ENCODE measurements at places on chromosomes 12 and 14.

- no peak for DNase-seq
Observed at GRCh38 chr12:123469978-123470377, 12.0 kb downstream of the SNRNP35 start.

- no peak for DNase-seq
Observed at GRCh38 chr12:1117371-1117770, 126.3 kb downstream of the ERC1 start.

- no peak for DNase-seq
Observed at GRCh38 chr14:21038441-21039422, 3.4 kb upstream of the RNASE7 start.

GRCh38 chr12:15033641-15034040 lies 60.8 kb downstream of the PDE6H start:
- DNase-seq: no peak

GRCh38 chr12:64085996-64086395 lies 136.1 kb downstream of the KICS2 start:
- DNase-seq: no peak

- no peak for DNase-seq
Observed at GRCh38 chr12:55933799-55934742, 3.1 kb downstream of the DGKA start.

DNA sequence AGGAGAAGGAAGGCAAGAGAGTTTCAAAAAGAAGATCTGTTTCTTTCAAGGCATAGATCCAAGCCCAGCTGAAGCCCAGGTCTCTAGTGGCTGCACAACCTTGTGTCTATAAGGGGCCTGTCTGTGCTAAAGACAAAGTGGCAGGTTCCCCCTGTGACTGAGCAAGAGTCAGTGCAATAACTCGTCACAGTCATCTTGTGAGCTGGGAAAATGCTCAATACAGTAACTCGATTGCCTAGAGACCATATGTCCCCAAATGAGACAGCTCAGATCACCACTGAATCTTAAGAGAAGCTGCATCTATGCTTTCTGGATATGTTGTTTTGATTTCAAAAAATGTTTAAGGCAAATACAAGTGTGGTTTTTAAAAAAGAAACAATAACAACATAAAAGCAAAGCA lies 24.2 kb downstream of the ST8SIA1 start:
- no peak for DNase-seq
